Activated T-cell treated with anti-CD3 and anti-CD28 coated beads for 4 hours (primary cell): ENCODE measurements at places on chromosomes 12 and 14.

- no peak for DNase-seq
These were observed 2.6 kb downstream of the TAS2R14 start for GRCh38 chr12:10936506-10936905.

DNA sequence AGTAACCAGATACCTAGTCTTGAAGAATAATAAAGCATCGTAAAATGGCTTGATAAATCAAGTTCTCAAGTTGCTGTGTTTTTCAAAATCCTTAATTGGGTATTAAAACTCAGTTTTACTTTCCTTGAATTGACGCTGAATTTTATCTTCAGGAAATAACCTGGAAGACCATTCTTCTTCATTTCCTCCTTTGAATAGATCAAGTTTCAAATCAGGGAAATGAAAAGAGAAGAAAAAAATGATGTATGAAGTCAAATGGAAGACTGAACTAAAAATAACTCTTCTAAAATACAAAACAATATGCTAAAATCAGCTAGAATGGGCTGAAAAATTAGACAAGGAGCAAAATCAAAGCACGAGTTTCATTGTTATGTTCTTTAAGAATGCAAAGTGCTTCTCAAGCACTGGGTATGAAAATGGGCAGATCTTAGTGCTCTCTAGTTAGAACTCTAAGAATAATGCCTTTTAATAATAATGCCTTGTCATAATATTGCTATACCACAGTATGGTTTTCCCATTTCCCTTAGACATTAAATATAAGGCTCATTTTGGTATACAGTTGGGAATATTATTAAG is 54.6 kb upstream of the CLEC14A start:
- DNase-seq: no peak

GRCh38 chr12:72832024-72832423 is 559.9 kb downstream of the TRHDE start:
- DNase-seq: no peak

- no peak for DNase-seq
These were observed 168.5 kb downstream of the NAV3 start for GRCh38 chr12:77999074-77999715.

DNA sequence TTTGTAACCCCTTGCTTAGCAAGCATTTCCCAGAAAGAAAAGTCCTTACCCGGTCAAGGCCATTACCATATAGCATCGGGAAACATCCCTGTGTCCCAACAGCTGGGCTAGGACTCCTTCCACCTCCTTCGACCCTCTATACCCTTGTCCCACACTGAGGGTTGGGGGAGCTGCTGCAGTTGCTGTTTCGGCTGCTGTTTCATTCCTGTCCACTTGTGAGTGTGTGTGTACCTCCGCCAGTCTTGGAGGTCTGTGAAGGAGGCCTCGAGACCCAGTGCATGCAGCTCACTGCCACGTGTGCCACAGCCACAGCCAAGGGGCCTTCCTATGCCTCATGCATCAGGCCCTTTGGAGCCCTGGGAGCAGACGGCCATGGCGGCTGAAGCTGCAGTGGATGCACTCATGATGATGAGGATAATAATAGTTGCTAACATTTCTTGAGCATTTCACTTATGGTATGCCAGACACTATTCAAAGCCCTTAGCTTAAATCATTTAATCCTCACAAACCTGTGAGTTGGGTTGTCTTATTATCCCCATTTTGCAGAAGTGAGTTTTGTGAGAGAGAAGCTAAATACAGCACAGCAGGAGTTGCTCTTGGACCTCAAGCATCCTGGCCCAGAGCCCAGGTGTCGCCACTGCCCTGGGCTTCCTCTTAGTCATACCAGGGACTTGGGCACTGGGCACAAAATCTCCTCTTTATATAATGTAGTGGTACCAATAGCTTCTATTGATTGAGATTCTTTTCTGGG is 156.5 kb downstream of the PRKCH start:
- DNase-seq: no peak

DNA sequence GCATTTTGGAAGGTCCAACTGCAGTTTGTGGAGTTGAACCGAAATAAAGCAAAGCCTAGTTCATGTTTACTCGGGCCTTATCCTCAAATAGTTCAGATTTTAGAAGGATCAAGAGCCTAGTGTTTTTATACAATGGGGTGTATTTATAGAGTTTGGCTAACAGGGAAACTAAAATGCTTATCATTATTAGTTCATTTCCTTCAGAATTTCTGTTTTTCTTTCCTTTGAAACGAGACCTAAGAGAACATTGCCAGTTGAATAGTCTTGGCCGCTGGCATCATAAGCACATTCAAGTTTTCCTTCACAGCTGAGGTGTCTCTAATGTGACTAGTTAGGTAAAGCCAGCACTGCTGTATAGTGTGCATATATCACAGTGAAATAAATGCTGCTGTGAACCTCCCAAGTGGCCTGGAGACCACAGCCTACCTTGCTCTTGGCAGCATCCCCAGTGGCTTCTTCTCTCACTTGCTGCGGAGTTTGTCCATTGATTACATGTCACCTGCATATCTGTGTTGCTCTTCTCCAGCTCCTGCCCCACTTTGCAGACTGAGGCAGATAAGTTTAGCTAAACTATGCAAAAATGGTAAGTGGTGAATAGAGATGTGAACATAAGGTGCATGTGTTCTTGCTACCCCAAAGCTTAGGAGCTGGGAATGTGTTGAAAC is 88.8 kb downstream of the ANO6 start:
- DNase-seq: no peak

DNA sequence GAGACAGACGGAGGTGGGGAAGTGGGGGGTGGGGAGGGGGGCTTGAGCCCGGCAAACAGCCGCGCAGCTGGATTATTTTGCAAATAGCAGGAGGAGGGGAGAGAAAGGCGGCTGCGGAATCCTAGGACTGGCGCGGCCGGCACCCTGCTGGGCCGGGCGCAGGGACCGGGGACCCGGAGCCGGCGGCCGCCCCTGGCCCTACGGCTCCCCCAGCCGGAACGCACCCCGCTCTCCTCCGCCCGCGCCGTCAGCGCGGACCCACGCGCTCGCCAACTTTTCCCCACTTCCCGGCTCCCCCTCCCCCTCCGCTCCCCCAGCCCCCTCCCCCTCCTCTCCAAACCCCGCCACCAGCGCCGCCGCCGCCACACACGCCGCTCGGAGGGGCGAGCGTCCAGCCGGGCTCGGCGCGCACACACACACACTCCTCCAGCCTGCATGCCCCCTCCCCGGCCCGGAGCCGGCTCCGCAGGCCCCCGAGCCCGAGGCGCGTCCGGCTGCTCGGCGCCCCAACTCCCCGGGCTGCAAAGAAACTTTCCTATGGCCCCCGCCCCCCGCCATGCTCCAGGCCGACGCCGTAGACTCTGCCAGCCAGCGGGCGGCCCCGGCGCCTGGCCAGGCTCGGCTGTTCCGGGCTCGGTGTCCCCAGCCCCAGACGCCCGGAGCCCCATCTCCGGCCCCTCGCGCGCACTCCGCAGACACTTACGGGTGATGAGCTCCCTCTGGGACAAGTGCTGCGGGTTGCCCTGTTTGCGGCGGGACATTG is 1.4 kb downstream of the BCL11B start:
- DNase-seq: no peak

- DNase-seq: no peak
These were observed 2.6 kb downstream of the PRKCH start for GRCh38 chr14:61323970-61324369.

DNA sequence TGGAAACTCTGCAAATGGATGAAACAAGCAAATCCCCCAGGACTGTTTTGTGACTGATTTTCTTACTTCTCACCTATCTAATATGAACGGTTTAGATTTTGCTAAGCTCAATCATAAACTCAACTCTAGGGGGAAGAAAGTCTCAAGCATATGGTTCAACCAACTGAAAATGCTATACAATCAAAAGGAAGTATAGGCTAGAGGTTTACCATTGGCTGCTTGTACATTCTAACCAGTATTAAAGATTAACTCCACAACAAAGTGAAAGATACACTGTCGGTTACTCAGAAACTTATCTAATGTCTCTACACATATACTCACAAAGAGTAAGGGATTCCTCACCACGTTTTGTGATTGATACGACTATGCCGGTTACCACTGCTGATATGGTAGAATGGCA is 281.8 kb upstream of the SOX5 start:
- no peak for DNase-seq

GRCh38 chr12:93540466-93540865 is 32.0 kb upstream of the SOCS2 start:
- DNase-seq: no peak

- DNase-seq: no peak
These were observed 4.5 kb downstream of the FOXA1 start for GRCh38 chr14:37590428-37591139.

DNA sequence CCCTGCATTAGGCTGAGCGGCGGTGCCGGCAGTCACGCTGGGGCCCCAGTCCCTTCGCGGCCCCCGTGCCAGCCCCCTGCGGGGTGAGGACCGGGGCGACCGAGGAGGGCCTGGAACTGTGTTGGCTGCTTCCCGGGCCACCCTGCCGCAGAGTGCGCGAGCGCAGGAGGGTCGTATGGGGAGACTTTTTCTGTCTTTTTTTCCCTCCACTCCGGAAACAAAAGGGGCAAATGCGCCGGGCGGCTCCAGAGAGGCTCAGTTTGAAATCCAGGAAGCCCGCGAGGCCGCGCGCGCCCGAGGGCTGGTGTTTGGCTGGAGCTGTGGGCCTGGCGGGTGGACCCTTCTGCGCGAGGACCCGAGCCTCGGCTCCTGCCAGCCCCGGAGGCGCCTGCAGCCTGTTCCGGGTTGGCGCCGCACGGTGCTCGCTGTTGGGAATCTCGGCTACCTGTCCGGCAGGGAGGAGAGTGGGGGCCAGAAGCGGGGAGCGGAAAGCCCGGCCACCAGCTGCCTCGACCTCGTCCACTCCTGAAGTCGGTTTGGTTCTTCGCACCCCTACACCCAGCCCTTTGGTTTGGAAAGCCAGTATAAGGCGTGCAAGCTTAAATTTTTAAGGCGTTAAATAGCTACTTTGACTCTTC is 638 bp downstream of the PLEKHG3 start:
- no peak for DNase-seq

GRCh38 chr14:104145826-104146601 is 7.6 kb downstream of the KIF26A start:
- DNase-seq: no peak

DNA sequence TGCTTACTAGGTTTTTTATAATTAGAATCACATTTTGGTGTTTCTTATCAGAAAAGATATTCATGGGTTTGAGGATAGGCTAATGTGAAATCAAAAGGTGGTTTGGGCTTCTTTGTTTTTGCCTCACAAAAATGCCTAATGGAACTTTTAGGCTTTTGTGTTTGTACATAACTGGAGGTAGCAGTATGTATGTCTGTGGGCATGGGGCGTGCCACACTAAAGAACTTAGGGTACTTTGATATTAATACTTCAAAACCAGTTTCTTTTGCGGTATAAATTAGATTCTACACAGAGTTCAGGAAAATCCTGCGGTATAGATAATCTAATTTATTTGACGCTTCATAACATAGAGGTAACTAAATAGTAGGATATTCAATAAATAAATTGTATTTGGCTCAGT is 1.9 kb downstream of the ETV6 start:
- DNase-seq: no peak

DNA sequence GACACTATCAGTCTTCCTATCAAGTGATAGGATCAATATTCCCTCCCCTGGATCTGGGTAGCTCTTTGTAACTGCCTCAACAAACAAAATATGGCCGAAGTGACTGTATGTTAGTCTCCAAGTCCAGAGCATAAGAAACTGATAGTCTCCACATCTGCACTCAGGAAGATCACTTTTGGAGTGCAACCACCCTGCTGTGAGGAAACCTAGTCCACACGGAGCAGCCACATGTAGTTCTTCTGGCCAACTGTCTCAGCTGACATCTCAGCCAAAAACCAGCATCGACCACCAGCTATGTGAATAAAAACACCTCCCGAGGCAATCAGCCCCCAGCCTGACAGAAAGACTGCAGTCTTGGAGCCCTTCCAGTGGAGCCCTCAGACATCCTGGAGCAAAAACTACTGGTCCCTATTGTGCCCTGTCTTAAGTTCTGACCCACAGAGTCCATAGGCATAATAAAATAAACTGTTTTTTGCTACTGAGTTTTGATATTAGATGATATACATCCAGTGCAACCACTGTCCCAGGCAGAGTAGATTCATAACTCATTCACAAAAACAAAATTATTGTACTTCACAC is 143.8 kb downstream of the MED13L start:
- no peak for DNase-seq
